Activated CD4-positive, alpha-beta memory T cell treated with anti-CD3 and anti-CD28 coated beads, Interleukin-2, amount 10 ng/mL, durations not matched to agents 7 days and 5 days (primary cell): ENCODE measurements at places on chromosomes 13 and 19. TPM values are rescaled to one million over a fixed set of nuclear protein-coding genes. Genes with fewer than 3 reads are reported as not detected.

DNA sequence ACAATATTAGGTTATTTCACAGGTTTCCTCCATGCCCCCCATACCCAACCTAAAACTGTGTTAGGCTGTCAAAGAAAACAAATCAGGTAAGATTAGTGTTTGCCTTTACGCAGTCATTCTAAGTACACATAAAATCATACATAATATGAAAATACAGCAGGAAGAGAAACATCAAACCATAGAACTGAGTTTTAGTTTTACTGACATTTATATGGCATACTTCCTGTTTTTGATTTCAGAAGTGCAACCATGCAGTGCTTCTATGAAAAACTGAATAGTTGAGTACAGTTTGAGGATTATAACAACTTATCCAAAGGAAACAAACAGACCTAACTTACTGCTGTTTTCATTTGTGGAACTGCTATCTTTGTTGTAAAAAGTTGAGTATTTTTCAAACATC is 91.3 kb downstream of the KCNRG start:
- no peak for DNase-seq

GRCh38 chr19:17866964-17867486 is 4.7 kb upstream of the SLC5A5 start:
- DNase-seq = no peak

SPC24 gene
- total RNA-seq = 68.2 TPM

ONECUT3 gene
- not detected for total RNA-seq

DNA sequence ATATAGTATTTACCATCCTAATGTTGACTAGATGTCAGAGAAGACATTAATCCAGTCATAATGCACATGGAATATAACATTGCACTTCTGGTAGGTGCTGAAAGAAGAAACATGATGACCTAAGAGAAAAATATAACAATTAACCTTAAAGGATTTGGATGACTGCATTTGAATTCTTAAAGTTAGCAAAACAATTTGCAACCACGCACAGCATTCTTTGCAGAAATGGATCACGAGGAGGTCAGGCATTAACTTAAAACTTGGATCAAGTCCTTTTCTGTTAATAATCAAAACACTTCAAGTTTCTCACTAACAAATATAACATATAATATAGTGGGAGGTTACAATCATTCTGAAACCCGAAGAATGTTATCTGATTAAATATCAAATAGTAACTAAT is 525.0 kb upstream of the SLITRK6 start:
- no peak for DNase-seq

VSIG10L gene
- total RNA-seq = 2.3 TPM

- no peak for DNase-seq
These were observed 1708.9 kb downstream of the SLITRK5 start for GRCh38 chr13:89380101-89380500.

LCP1 gene
- 1,280 TPM for total RNA-seq

CD33 gene
- total RNA-seq = 21.1 TPM

NTN5 gene
- total RNA-seq = 1.1 TPM

DNA sequence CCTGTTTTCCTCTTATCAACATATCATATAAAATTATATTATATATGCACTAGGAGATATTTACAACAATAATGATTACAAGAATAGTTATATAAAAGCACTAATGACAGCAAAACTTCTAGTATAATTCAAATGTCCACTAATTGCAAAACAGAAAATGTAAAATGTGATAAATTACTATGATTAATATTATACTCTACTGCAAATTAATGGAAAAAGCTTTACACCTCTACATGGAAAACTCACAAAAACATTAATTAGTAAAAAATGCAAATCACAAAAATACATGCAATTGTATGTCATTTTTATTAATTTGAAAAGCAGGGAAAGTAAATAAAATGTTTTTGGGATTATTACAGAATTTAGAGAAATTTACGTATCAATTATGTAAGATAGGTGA is 681.0 kb upstream of the PCDH20 start:
- no peak for DNase-seq

- DNase-seq = no peak
These were observed 32.3 kb downstream of the LPAR6 start for GRCh38 chr13:48380581-48380980.

ELSPBP1 gene
- not detected for total RNA-seq

DNA sequence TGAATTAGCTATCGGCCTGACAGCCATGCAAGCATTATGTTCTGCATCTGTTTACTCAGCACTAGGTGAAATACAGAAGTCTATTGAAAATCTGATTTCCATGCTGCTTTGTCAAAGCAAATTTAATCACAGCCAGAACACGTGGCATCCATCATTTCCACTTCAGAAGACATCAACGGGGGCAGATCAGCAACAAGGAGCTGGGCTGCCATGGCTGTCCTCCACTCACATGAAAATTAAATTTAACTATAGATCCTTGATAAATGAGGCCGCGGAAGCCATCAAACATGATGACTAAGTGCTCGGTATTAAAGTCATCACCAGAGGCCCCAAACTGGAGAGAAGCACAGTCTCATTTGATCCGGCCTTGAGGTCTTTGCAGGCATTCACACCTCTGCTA is 443.5 kb downstream of the HS6ST3 start:
- no peak for DNase-seq

C19orf33 gene
- 0.71 TPM for total RNA-seq
